ENCODE measurements at places on chromosomes 7 and 10.

DNA sequence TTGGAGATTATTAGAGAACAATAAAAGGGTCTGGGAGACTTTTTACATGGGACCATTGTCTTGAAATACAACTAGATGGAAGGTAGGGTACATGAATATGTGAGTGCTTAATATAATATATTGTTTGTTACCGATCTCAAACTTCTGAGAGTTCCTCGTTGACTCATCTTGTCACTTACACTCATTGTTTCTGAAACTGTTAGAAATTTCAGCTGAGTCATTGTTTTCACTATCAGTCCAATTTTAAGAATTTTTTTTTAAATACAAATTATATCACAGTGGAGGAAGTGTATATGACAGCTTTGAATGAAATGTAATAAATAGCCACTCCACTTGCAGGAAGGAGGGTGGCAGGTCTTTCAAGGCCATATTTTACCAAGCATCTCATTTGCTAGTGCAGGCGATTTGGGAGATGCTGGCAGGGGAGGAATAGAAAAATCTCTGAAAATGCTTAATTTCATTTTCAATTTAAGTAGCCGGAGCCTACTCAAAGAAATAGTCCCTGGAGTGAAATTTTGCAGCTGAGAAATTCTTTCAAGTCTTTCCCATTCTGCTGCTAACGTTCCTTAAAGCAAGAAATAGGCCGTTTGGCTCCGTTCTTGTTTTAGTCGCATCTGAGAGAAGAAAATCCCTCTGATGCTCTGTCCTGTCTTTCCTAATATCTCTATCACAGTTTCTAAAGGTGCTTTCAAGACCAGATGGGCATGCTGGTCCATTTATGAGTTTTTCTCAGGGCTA lies 1404.2 kb upstream of the CELF2 start:
- DNase-seq = no peak

GRCh38 chr7:41592236-41592635 lies 110.7 kb downstream of the INHBA start:
- no peak for DNase-seq

DNA sequence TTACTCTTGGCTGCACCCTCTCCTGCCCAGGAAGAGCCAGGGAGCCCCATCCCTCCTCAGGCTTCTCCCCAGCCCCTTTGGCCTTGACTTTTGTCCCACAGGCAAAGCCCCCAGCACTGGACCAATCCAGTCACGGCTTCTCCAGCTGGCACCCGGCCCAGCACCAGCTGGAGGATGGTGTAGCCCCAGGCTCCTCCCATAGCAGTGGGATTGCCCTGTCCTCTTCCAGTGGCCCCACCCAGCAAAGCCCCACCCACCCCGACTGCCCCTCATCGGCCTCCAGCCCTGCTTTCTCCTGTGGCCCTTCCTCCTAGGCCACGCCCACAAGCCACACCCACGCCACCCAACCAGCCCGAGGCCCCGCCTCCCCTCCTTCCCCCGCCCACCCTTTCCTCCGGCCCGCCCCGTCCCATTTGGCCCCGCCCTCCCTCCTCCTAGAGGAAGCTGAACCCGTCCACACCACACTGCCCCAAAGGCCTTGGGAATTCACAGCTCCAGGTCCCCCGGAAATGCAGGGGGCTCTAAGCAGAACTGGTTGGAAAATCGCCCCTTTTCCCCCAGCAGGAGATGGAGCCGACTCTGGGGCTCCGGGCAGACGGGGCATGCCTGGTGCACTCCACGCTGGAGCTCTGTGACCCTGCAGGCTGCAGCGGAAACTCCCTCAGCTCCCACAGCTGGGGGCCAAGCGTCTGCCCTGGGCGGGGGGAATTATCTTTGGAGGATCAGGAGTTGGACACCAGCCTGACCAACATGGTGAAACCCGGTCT lies 25.2 kb downstream of the GET4 start:
- no peak for DNase-seq

- no peak for DNase-seq
Measured at GRCh38 chr10:123651421-123652047, 14.6 kb upstream of the GPR26 start.

DNA sequence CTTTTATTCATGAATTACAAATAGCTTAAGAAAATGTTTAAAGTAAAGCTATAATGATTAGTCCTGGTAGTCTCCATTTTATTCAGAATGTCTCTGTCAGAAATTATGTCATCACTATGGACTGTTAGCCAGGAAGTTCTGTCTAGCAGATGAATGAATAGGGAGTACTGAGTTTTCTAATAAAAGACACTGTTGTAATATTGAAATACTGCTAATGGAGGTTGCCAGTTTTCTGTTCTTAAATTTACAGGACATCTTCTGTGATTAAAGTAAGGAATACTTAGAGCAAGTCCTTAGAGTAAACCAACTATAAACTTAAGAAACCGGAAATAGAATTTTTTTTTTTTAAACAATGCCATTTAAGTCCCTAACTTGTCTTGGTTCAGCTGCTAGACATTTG lies 309.8 kb downstream of the ADK start:
- DNase-seq = no peak

- DNase-seq = no peak
Measured at GRCh38 chr7:29196191-29196590, 1.6 kb downstream of the CHN2 start.

DNA sequence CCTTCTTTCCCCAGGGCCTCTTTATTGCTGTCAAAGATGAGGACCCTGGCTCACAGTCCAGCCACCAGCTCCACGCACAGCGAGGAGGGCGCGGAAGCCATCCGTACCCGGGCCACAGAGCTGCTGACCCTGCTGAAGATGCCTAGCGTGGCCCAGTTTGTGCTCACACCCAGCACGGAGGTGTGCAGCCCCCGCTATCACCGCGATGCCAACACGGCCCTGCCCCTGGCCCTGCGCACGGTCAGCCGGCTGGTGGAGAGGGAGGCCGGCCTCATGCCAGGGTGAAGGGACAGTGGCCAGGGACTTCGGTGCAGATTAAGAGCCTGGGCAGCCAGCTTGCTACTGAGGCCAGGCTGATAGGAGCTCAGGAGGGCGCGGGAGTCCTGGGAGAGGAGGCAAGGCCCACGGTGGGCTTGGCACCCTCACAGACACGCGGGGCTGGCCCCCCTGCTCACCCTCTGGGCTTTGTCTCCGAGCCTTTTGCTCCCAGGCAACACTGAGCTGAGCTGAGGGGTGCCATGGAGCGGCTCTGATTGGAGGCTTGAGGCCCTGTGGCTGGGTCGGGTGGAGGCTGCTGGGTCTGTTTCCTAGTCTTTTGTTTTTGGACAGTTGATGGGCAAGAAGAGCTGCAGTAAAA lies 15.8 kb downstream of the AP5Z1 start:
- DNase-seq = no peak

DNA sequence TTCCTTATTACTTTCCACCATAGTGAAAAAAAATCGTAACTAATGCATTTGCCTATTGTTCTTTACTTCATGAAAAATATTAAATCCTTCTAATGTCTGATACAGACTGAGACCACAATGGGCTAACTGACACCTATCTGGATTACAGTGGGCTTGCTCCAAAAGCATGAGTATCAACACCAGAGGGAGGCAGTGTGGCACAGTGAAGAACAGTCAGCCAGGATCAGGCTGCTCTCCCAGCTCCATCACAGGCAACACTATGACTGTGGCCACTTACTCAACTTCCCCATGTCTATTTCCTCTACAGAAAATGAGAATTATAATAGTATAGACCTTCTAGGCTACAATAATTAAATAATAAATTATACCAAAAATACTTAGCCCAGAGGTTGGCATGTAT lies 97.2 kb downstream of the SLC25A13 start:
- DNase-seq = no peak

- no peak for DNase-seq
Measured at GRCh38 chr7:76383089-76383944, 24.5 kb upstream of the YWHAG start.

- no peak for DNase-seq
Measured at GRCh38 chr10:86728056-86728455, 28.4 kb upstream of the BMPR1A start.

GRCh38 chr7:68185631-68186456 lies 1189.2 kb downstream of the TYW1 start:
- peak; percentile 83 for DNase-seq

GRCh38 chr7:133724694-133725093 lies 402.4 kb upstream of the LRGUK start:
- DNase-seq = no peak

- peak; percentile 39 for DNase-seq
Measured at GRCh38 chr7:139777133-139777891, 486 bp downstream of the HIPK2 start.

DNA sequence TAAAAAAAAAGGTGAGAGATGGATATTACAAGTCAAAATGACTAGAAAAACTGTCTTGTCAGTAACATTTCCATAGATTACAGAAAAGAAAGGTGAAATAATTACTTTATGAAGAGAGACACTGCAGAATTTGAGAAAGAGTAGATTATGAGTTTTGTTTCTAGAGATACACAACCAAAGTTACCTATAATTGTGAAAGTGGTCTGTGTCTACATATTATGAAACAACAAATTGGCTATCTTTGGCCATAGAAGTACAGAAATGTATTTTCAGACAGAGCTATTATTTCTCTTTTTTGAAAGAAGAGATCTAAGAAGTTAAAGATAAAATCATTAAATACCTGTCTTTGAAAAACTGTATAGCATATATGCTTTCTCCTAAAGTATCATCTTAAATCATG lies 30.1 kb downstream of the KCND2 start:
- DNase-seq = no peak

DNA sequence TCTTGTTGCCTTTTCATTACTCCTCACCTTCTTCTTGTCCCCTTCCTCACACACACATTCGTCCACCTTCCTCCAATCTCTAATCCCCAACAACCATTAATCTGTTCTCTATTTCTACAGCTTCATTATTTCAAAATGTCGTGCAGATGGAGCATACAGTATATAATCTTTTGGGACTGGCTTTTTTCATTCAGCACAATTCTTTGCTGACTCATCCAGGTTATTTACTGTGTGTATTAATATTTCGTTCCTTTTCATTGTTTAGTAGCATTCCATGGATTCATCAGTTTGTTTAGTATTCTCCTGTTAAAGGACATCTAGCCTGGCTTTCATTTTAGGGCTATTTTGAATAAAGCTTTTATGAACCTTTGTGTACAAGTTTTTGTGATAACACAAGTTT lies 159.3 kb downstream of the PTPN20 start:
- no peak for DNase-seq

GRCh38 chr10:132019366-132019765 lies 37.6 kb upstream of the BNIP3 start:
- no peak for DNase-seq

DNA sequence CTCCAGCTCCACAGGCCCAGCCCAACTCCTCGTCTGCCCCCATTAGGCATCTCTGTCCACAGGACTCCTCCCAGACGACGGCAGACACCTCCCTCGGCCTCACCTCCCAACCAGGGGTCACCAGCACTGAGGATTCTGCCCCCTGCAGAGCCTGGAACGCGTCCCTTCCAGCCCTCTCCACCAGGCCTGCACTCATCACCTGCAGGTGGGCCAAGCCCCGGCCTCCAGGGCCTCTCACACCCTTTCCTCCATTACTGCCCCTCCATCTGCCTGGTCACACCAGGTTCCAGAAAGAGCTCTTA lies 42.7 kb upstream of the PDGFA start:
- no peak for DNase-seq

- no peak for DNase-seq
Measured at GRCh38 chr10:89466599-89467035, 52.2 kb downstream of the IFIT5 start.

- DNase-seq = no peak
Measured at GRCh38 chr10:90999512-91000172, 78.8 kb upstream of the ANKRD1 start.

DNA sequence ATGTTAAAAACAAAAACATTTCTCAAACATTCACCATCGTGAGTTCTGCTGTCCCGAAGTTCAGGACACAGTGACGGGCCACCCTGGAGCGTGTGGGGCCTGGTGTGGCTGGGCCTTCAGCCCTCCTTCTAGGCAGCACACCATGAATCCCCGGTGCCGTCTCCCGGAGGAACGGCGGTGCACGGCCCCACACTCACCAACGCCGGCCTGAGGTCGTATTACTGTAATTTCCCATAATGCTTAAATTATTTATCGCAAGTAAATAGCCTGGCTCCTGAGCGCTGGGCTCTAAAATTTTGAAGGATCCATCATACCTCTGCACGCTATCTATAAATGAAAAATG lies 1.4 kb downstream of the STK32C start:
- DNase-seq = no peak

DNA sequence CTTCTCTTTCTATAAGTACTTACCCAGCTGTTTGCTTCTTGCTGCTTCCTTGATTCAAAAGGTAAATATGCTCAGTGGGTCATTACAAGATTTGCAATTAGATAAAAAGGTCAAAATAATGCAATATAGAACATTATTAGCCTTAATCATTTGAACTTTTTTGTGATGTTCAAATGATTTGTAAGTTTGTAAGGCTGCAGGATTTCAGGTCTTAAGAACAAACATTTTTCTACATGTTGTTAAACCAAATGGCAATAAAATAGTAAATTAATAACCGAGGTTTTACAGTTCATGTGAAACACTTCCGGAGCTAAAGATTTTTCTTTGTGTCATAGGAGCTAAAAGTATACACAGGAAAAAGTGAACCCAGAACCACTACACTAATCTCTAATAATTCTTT lies 16.2 kb upstream of the SCIN start:
- DNase-seq = no peak

DNA sequence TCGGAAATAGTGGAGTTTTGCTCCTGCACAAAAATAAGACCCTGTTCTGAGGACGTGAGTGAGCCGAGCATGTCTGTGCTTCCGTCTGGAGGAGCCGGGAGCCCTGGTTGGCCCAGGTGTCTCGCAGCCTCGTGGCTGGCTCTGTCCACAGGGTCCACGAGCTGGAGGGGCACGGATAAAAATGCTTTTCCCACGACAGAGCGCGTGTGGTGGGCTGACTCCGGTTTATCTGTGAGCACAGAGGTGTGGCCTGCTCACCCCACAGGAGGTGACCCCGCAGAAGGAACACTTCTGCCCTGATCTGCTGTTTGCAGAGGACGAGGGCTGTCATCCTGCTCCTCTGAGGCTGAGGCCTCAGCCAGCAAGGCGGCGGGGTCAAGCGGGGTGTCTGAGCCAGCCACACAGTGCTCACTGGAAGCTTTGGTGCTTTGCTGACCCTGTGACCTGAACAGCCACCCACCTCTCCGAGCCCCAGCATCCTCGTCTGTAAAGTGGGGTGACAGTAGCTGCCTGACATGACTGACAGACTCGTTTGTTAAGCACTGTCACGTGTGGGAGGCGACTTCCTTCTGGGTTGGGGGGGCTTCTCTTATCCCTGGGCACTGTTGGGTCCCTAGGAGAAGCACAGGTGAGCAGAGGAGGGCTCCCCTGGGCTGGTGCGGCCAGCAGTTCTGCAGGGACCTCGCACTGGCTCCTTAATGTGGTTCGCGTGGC lies 162.5 kb downstream of the DNAJB6 start:
- DNase-seq = no peak

DNA sequence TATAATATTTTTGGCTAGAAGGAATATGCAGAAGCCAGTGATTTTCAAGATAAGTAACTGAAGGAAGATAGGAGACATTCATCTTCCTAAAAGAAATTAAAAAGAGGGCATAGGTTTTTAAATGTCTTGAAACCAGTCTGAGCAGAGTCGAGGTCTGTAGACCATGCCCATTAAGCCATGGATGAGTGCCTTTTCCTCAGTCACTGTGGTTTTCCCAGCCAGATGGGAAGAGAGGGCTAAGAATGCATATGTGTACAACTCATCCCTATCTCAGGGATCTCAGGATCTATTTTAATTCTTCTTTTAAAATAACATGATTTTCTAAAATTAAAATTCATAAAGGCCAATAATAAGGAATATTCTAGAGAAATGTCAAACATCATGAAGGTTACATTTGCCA lies 112.8 kb downstream of the PPP1R3A start:
- no peak for DNase-seq
